H7 (cell line): ENCODE measurements at places on chromosomes 7 and 10. TPM values are rescaled to one million over a fixed set of nuclear protein-coding genes. Genes with fewer than 3 reads are reported as not detected.

DNA sequence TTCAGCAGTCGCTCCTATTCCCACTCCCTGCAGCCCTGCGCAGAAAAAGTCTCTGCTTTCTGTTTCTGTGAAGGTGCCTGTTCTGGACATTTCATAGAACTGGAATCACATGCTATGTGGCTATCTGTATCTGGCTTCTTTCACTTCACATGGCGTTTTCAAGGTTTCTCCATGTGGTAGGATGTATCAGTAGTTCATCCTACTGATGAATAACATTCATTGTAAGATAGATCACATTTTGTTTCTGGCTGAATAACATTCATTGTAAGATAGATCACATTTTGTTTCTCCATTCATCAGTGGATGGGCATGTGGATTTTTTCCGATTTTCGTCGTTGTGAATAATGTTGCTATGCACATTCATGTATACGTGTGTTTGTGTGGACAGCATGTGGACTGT is 44.5 kb downstream of the HSPA12A start:
- no peak for DNase-seq

DNA sequence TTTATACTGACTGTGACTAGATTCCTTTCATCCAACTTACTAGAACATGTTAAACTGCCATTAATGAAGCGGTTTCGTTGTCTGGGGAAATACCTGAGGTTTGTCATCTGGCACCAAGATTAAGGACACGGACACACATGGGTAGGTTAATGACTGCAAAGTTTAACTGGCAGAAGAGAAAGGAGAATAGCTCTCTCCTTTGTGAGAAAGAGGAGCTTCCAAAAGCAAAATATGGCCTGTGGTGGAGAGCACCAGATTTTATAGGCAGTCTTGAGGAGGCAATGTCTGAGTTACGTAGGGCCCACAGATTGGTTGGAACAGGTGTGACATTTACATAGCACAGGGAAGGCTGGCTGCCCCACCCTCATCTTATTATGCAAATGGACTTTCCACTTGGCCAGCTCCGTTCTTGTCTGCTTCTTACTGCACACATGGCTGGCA is 1193.0 kb upstream of the CELF2 start:
- no peak for DNase-seq

DNA sequence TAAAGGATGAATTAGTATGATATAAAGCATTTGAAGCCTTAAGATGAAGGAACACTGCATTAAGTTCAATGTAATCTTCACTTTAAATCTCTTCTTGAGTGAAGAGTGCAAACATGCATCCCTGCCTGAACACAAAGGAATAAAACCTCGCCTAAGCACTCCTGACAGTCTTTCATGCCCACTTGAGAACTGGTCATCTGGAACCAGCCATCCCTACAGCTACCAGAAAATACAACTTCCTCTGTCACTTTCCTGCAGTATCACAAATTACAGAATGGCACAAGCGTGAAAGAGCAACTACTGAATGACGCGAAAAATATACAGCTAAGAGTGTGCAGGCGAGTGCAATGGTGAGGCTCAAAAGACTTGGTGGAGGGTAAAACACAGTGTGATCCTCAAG is 1079.9 kb downstream of the CNTNAP2 start:
- DNase-seq, result no peak

- no peak for DNase-seq
Observed at GRCh38 chr7:100897772-100898454, 2.2 kb upstream of the ACHE start.

Gene CLEC2L
- not detected in 2 replicates for total RNA-seq

- no peak for DNase-seq
Observed at GRCh38 chr10:110212119-110213006, 5.0 kb downstream of the MXI1 start.

DNA sequence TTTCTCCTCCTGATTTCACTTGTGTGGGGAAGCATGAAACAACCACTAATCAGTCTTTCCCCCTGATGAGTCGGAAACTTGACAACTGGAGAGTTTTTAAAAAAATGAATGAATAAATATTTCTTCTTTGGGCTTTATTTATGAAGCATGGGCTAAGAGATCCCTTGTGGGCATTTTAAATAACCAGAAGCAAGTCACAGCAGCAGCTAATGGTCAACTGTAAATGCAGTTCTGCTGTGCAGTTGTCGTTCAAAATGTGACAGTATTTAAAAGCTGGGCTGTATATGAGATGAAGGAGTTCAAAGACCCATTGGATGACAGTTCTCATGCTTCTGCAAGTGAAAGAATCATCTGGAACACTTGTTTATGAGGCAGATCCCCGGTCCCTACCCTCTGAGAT is 54.1 kb downstream of the STEAP1B start:
- no peak for DNase-seq

GRCh38 chr7:130131964-130132875 is 61.9 kb downstream of the KLHDC10 start:
- DNase-seq, result no peak

Gene PLEKHA8
- 29.2 and 31.3 TPM in 2 replicates for total RNA-seq

Gene TRPV6
- 0.17 and 0.22 TPM in 2 replicates for total RNA-seq

Gene CALHM3
- total RNA-seq, result 0.10 and 0.15 TPM in 2 replicates

DNA sequence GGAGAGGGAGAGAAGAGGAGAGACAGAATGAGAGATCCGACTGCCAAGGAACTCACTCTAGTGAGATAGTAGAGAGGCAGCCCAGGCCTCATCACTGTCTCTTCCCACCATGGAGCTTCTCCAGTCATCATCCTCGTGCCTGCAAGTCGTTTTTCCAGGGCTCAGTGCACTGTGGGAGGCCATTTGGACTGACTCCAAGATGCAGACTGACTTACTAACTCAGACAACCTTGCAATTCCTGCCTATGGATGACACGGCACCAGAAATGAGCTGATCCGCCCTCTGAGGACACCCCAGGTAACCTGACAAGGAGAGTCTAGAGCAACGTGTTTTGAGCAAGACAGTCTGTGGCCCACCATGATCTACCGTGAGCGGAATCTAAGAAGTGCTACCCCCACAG is 154.9 kb downstream of the GLI3 start:
- no peak for DNase-seq

- no peak for DNase-seq
Observed at GRCh38 chr7:29087840-29088170, 58.5 kb downstream of the CPVL start.

Gene SPDYE16
- total RNA-seq, result not detected in 2 replicates

GRCh38 chr10:78291722-78292121 is 258.1 kb downstream of the RPS24 start:
- DNase-seq, result no peak

Gene IL15RA
- total RNA-seq, result 1.1 and 2.0 TPM in 2 replicates

- no peak for DNase-seq
Observed at GRCh38 chr7:139526578-139527544, 3.4 kb downstream of the CLEC2L start.

Gene EXOC4
- total RNA-seq, result 44.8 and 52.2 TPM in 2 replicates

Gene CALD1
- 95.0 and 99.8 TPM in 2 replicates for total RNA-seq

Gene FAM20C
- 63.2 and 71.5 TPM in 2 replicates for total RNA-seq

DNA sequence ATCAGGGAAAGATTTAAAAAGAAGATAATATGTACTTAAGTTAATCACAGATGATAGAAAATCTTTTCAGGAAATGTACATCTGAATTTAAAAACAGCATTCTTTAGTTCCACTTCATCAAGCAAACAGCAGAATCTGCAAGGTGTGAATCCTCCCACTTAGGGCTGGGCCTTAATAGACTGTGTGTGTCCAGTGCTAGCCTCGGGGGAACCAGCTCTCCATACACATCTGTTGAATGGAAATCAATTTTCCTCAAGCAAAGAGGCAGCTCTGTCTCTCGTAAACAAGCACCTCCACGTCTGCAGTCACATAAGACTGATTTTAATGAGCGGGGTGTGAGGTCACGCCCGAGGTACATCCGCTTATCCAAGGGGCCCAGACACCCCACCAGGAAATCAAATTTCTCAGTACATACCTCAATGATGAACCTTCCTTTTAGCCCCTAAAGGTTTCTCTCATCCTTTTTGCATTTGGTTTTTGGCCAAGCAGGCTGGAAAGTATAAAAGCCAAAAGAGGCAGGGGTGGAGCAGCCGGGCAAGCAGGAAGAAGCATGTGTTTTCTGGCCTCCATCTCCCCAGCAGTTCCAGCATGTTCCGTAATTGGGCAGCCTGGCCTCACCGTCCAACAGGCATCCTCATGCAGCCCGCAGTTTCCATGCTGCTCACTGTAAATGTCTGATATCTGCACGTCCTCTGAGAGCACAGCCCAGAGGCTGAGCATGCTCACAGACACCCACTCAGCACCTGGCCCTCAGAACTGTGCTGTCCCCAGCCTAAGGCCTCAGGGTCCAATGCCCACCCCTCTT is 131.3 kb downstream of the GLI3 start:
- DNase-seq, result no peak

DNA sequence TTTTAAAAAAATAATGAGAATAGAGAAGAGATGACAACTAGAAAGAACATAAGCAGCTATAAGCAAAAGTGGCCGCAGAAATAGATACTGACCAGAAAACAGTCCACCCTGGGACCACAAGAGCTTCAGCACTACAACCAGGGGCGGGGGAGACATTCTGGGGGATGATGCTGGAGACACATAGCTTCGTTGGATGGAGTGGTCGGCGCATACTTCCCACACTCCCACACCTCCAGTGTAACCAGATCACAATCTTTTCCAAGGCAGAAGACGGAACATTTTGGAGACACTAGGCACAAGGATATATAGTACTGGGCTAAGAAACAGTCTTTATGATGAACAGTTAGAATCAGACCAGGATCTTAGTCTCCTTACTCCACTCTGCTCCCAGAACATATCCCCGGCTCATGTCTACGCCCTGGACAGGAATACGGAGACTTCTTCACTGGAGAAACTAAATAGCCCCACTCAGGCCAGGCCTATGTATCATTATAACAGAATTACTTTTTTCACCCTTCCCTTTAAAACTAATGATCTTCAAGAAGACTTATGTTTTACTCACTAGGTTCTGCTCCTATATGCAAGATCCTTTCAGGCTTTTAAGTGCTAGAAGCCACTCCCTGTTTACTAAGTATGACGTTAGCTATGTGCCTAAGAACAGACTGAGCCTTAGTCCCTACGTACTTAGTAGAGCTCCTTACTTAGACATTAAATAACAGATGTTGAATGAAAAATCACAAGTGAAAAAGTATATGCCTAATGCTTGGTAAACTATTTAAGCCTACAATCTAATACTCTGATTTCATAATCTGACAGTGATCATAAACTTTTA is 169.6 kb downstream of the SRPK2 start:
- no peak for DNase-seq

DNA sequence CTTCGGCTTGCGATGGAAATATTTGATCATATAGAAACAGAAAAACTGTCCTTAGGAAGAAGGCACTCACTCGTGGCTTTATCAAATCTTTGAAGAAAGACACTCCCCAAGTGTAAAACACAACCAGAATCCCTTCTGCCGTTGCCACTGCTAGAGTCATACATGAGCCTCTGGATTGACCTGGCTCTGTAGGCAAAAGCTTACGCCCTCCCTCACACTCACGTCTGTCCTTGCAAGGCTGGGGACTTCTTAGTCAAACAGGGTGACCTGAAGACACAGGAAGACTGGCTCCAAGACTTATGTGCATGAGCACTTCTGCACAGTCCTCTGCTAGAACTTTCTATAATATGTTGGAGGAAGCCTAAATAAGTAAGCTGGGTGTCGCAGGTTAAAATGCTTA is 135.4 kb upstream of the MDFIC start:
- DNase-seq, result no peak

Gene SEMA4G
- 3.4 and 8.2 TPM in 2 replicates for total RNA-seq

Gene PAOX
- total RNA-seq, result 1.3 and 4.1 TPM in 2 replicates

DNA sequence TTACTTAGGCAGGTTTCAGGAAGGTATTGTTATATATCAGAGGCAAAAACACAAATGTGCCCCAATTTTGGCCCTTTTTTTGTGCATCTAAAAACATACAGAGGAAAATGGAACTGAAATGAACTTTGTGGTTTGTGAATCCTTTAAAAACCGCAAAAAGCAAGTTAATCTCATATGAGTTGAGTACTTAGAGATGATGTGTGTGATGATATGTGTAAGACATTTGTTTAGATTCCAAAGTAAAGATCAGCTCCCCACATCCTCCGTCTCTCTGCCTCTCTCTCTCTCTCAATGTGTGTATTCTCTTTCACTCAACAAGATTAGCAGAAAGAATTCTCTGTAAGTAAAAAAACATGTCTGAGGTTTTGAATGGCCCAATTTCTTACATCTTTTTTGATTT is 201.9 kb downstream of the MALRD1 start:
- DNase-seq, result no peak

Gene STEAP2
- total RNA-seq, result 8.8 and 15.1 TPM in 2 replicates

DNA sequence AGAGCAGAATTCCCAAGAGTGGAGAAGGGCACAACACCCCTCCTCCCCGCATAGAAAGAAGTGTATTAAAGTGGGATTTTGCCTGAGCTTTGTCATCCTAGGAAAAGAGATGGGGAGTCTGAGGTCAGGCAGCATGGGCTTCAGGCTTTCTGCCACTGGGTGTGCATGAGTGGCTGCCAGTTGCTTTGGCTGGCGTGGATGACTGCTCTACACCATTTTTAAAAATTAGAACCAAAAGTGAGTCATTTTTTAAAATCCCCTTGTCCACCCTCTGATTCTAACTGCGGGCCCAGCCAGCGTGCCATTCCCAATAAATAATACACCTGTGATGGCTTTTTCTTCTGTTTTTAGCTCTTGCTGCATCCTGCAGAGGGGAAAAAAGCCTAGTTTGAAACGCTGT is 13.4 kb downstream of the SLC29A3 start:
- DNase-seq, result no peak
